ENCODE measurements at places on chromosomes 3 and 15.

- DNase-seq = no peak
These were observed 7.5 kb upstream of the UBL7 start for GRCh38 chr15:74468341-74469032.

- no peak for DNase-seq
These were observed 14.2 kb downstream of the ZNF280D start for GRCh38 chr15:56719021-56719612.

- DNase-seq = no peak
These were observed 46.7 kb downstream of the CHCHD6 start for GRCh38 chr3:126750756-126751121.

DNA sequence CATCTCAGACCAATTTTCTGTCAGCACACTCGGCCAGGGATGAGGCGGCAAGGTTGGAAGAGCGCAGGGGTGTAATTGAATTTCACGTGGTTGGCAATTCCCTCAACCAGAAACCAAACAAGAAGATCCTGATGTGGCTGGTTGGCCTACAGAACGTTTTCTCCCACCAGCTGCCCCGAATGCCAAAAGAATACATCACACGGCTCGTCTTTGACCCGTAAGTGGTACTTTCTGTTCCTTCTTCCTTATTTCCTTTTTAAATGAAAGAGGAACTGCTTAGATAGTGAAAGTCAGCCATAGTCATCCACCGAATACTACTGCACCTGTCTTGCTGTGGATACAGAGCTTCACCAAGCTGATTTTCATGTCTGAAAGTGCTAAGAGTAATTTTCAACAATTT is 60.1 kb downstream of the SGO1 start:
- no peak for DNase-seq

- DNase-seq = no peak
These were observed 11.6 kb upstream of the EPB42 start for GRCh38 chr15:43232289-43232874.

- no peak for DNase-seq
These were observed 79.9 kb upstream of the LRRFIP2 start for GRCh38 chr3:37254316-37254715.

DNA sequence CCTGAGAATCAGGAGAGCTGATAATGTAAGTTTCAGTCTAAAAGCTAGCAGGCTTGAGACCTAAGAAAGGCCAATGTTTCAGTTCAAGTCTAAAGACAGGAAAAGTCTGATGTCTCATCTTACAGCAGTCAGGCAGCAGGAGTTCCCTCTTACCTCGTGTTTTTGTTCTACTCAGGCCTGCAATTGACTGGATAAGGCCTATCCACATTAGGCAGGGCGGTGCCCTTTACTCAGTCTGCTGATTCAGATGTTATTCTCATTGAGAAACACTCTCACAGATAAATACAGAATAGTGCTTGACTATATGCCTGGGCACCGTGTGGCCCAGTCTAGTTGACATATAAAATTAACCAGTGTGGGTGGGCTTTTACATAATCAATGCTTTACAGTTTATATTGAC is 122.4 kb downstream of the NR1D2 start:
- no peak for DNase-seq

DNA sequence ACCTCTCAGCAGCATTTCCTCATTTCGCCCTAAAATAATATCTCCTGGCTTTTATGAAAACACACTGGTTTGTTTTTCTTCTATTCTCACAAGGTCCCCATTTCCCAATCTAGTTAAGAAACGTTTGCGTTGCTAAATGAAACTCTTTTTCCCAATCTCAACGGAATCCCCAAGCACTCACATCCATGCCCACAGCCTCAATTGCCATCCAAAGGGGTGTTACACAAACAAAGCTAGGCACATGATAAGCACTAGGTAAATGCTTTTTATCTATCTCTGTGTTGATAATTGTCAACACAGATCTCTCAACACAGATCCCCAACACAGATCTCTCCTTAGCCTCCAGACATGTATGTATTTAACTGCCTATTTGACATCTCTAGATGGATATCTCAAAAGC is 35.2 kb upstream of the TF start:
- no peak for DNase-seq

GRCh38 chr15:71651750-71652186 is 158.6 kb upstream of the NR2E3 start:
- peak; percentile 49 for DNase-seq

DNA sequence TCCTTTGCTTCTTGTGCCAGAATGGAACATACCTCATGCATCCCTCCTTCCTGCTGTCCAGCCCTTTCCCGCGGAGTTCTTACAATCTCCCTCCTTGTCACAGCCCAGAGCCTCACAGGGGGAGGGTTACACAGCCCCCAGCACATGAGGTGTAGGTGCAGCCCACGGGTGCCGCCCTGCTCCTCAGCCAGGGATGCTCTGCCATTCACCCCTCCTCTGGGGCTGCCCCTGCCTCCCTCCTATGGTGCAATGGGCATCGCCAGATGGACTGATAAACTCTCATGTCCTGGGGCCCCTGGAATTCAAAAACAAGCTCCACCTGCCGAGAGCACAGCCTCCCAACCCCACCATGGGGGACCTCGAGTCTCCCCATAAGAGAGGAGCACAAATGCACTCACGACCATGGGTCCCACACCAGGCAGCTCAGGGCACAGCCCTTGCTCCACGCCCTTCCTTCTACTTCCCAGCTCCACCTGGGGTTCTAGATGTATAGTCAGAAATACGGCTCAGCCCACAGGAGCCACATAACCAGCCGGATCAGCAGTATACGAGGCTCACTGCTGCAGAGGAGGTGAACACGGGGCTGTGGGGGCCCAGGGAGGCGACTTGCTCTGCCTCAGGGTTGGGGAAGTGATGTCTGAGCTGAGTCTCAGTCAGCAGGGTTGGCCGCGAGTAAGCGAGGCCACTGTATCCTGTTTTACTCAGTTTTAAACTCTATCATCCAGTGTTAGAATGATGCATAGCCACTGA is 269.7 kb upstream of the LYSMD4 start:
- DNase-seq = no peak

- no peak for DNase-seq
These were observed 5.0 kb downstream of the SLC28A1 start for GRCh38 chr15:84889313-84889990.

DNA sequence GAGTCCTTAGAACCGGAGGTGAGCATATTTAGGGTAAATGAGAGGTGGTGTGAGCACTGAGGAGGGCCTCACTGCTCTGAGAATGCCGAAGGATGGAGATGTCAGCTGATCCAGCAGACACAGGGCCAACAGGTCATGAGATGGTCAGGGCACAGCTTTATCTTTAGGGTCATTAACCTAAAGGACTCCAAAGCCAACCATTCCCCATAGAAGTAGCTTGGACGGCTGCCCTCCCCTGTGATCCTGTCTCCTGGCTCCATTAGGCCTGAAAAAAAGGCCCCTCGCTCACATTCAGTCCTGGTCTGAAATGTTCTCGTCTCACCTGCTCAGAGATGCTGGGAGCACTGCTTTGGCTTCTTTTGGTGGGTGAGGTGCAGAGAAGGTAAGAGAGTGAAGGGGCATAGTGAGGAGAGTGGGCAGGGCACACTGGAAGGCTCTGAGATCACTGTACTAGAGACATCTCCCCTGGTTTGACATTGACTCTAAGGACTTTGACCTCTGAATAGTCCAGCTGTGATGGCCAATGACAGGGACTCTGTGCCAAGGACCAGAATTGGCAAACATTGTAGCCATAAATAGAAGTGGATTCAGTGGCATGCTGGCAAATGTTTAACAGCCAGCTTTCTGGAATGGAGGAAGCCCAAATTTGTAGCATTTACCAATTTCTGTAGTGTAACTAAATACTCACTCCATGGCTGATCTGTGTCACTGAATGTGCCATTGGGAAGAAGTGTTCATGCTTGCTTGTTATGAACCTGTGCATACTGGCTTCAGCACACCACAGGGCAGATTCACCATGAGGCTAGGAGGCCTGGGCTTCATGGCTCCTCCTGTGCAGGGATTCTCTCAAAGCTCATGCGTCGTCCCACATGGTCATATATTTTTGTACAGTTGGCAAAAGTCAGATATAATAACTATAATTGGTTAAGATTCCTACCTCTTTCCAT is 76.2 kb upstream of the MRPS22 start:
- DNase-seq = no peak

GRCh38 chr3:187227658-187228258 is 30.5 kb downstream of the RTP1 start:
- DNase-seq = no peak

DNA sequence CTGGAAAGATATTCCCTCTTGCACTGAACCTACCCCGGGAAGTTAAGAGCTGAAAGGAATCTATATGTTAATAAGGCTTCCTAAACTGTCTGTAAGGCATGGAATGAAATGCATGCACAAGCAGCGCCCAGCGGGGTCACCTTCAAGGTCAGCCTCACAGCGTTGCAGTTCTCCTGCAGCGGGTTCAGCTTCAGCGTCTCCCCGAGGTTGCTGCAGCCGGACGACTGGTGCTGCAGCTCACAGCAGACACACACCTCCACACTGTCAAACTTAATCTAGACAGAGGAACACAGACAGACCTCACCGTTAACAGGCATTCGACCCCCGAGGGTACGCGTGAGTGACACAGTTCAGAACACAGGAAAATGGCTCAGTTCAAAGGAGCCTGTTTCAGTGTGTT is 73.3 kb downstream of the NSMCE3 start:
- no peak for DNase-seq

DNA sequence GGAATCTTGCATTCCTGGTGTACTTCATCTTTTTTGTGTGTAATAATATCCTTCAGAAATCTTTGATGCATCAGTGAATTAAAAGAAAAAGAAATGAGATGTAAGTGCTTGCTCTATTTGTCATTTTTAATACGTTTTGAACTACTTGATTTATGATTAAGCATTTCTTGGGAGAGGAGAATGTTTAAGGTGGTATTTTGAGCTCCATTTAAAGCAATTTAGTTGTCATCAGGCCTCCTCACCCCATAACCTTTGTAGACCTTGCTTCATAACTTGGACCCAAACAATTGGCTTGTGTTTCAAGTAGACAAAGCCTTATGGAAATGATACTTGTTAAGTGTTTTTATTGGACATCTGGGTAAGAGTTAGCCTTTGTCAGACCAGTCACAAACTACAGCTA is 87.1 kb upstream of the VEPH1 start:
- DNase-seq = no peak

- DNase-seq = no peak
These were observed 149.4 kb upstream of the CNTN3 start for GRCh38 chr3:74763830-74764229.

- DNase-seq = no peak
These were observed 165.5 kb downstream of the ECT2 start for GRCh38 chr3:172915911-172916514.

- DNase-seq = no peak
These were observed 34.9 kb upstream of the SLC25A36 start for GRCh38 chr3:140906785-140907184.

DNA sequence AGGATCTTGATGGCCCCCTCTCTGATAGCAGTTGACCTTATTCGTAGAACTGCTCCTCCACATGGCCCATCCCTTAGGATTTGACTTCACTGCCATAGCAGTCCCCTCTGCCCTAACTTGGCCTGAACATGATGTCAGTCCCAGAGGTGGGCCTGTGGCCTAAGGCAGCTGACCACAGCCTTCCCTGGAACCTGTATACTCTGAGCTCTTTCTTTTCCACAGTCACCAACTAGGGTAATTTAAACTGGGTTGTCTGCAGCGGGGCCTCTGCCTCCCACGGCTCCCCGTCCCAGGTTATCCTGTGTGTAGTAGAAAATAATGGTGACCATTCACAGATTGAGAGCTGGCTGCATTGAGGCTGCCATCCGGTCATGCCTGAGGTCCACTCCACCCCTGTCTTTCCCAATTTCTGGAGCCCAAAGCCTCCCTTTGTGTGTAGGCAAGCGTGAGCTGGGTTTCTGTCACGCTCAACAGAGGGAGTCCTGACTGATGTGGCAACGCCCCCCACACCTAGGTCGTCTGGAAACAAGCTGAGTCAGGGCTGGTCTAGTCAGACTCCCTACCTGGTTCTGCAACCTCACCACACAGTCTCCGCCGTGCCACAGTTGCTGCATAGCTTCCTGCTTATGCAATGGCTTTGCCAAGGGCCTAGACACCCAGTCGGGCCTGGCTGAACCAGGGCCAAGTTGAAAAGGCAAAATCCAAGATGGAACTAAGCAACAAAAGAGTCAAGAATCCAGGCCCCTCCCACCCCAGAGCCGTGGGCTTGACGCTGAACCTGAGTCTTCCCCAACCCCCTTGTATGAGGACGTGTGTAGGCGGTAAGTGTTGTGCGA is 284.5 kb downstream of the XXYLT1 start:
- DNase-seq = no peak

- DNase-seq = no peak
These were observed 67.4 kb upstream of the MEX3B start for GRCh38 chr15:82113106-82113715.

- DNase-seq = no peak
These were observed 93.9 kb downstream of the ZPLD1 start for GRCh38 chr3:102528727-102529126.

DNA sequence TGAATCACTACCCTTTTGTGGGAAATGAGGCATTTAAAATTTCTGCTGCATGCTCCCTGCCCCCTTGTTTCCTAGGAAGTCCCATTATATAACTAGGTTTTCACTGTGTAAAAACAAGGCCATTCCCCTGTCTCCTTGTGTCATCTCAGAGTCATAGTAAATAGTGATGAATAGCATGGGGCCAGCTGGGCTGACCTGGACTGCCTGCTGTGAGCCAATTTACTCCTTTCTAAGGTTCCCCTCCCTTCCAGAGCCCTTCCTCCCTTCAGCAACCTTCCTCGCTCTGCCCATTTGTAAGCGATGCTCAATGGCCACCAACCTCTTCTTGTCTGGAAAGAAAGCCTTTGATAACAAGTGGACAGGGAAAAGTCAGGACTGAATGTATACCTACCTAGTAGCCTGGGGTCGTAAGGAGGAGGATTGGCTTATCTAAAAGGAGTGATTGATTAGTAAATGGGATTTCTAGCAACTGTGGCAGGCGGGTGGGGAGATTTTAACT is 11.7 kb downstream of the ITGA11 start:
- no peak for DNase-seq

DNA sequence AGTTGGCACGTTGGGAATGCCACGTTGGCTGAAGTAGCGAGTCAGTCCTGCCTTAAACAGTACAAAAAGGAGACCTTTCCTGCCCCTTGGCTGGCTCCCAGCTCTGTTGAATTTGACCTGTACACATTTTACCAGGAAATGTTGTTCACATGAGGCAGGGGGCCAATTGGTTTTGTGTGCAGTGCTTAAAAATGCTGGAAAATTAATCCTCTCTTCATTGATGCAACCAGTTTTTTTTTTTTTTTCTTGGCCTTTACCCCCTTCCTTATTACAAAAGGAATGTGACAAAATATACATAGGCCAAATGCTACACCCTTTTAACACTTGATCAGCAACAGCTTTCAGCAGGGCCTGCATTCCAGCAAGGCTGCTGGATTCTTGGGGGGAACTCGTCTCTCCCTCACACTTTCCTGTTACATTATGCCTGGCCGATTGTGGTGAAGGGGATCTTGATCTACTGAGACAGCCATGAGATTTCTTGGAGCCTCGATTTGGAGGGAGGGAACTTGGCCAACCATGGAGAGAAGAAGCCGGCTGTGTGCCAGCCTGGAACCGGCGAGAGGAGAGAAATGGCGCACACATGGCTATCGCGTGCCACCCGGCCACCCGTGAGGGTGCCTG is 93.1 kb downstream of the DNASE1L3 start:
- no peak for DNase-seq

- DNase-seq = no peak
These were observed 382 bp upstream of the POMGNT2 start for GRCh38 chr3:43106293-43106628.

All from activated CD4-positive, alpha-beta T cell treated with anti-CD3 and anti-CD28 coated beads, Interleukin-2, Interleukin-4, amounts not matched to agents 100 ng/mL and 50 ng/mL, durations not matched to agents 16 hours and 8 hours (primary cell).